SK-N-SH (cell line): ENCODE measurements at places on chromosomes 2 and 18. TPM values are rescaled to one million over a fixed set of nuclear protein-coding genes. Genes with fewer than 3 reads are reported as not detected.

GRCh38 chr2:74457549-74458131, 598 bp upstream of the WBP1 start:
- peak; percentile 76 for DNase-seq

- DNase-seq = no peak
Observed at GRCh38 chr2:1887915-1888314, 143.6 kb upstream of the PXDN start.

Gene GFPT1
- 6.0 and 6.8 TPM in 2 replicates for polyA plus RNA-seq

Gene C2orf72
- 0.32 and 0.35 TPM in 2 replicates for polyA plus RNA-seq
